Retina (tissue), 1 donor: ENCODE measurements at places on chromosomes 1 and 21.

DNA sequence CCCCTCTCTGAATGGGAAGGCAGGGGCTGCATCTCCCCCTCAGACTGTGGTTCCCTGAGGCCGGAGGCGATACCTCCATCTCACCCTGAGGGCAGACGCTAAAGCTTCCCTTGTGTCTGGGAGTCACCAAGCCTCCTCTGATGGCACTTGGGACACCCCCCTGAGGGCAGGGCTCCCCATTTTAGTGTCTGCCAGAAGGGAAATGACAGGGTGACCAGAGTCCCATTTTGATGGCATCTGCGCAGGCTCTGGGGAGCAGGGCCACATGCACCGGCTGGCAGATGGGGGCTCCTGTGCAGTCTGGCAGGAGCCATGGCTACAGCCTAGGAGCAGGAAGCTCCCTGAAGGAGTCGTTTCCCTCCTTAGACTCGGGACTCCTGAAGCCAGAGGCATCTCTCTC lies 1.7 kb downstream of the S100A2 start:
- no peak for DNase-seq

GRCh38 chr1:45348966-45349677 lies 8.9 kb upstream of the MUTYH start:
- no peak for DNase-seq

DNA sequence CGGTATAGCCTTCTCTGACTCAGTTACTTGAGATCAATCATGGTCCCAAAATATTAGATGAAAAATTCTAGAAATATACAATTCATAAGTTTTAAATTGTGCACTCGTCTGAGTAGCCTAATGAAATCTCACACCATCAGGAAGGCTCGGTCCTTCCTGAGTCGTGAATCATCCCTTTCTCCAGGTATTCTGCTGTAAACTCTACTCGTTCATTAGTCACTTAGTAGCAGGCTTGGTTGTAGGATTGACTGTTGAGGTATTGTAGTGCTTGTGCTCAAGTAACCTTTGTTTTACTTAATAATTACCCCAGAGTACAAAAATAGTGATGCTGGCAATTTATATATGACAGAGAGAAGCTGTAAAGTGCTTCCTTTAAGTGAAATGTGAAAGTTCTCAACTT lies 238.7 kb downstream of the OLFM3 start:
- no peak for DNase-seq

- DNase-seq, result no peak
These were observed 13.5 kb downstream of the COL6A1 start for GRCh38 chr21:45994759-45995685.

DNA sequence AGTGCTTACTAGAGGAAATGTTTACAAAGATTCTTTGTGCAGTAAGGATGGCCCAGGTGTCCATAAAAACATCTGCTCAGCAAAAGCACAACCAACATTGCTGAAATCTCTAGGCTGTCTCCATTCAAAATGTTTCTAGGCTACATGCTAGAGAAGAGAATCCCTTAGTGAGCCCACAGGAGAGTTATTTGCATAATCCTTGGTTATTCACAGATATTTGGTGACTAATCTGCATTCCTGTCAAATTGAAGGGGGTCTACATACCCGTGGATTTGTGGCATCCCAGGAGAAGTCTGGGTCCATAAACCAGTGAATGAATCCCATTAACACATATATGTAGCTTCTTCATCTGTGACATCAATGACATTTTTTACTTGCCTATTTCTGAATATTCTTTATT lies 261.3 kb upstream of the ESRRG start:
- DNase-seq, result no peak

- no peak for DNase-seq
These were observed 19.3 kb upstream of the TRABD2B start for GRCh38 chr1:48016515-48016914.
